ENCODE measurements at places on chromosomes 2 and 18.

GRCh38 chr2:60948161-60948560, 66.8 kb downstream of the REL start:
- DNase-seq = no peak

- DNase-seq = no peak
Observed at GRCh38 chr2:9110346-9110884, 96.2 kb upstream of the ASAP2 start.

DNA sequence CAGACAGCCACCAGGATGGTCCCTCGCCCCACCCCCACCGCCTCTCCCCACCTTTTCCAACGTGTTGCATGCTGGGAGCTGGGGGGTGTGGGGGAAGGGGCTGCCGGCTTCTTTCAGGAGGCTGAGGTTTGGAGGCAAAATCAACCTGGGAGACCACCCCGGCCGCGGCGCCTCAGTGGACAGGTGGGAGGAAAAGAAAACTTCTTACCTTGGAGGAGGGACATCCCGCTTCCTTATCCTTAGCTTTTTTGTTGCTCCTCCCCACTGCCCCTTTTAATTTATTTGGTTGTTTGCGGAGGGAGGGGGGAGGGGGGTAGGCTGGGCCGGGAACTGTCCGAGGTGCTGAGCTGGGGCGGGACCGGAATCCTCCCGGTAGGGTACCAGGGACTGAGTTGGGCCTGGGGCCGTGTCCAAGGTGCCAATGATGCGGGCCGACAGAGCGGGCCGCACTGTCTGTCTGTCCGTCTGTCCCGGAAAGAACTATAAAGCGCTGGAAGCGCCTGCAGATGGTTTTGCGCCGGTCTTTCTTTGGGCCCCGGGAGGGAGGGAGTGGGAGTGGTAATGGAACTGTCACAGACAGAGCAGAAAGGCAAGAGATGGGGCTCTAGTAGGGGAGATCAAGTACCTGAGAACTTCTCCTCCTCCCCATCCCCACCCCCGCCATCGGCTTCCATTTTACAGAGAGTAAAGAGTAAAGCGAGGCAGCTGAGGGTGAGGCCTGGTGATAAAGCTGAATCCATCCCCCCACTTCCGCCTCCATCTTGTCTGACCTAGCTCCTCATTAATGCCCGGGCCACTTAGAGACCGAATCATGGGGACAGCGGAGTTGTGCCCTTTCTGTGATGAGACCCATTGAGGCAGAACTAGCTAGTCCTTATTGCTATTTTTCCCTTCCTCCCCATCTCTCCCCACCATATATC, 2.4 kb downstream of the CDK5R2 start:
- peak; percentile 53 for DNase-seq

GRCh38 chr18:55264108-55264507, 304.8 kb upstream of the CCDC68 start:
- no peak for DNase-seq

DNA sequence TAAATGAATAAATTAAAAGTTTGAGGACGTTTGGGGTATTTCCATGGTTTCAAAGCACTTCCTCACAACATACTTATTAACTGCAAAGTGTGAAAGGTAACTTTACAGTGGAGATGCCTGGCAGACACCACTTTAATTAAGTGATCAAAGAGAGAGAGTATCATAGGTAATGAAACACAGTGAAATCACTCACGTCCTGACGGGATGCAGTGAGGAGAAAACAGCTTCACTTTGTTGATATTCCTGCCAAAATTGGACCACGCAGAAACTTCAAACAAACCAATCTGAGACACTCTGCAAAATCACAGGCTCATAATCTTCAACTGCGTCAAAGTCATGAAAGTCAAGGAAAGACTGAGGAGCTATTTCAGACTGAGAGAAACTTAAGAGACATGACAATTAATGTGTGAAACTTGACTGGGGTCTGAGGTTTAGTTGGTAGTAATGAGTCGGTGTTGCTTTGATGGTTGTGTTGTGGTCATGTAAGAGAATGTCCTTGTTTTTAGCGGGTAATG, 66.0 kb upstream of the ITGB6 start:
- no peak for DNase-seq

GRCh38 chr2:175111200-175111657, 56.8 kb downstream of the ATF2 start:
- no peak for DNase-seq

DNA sequence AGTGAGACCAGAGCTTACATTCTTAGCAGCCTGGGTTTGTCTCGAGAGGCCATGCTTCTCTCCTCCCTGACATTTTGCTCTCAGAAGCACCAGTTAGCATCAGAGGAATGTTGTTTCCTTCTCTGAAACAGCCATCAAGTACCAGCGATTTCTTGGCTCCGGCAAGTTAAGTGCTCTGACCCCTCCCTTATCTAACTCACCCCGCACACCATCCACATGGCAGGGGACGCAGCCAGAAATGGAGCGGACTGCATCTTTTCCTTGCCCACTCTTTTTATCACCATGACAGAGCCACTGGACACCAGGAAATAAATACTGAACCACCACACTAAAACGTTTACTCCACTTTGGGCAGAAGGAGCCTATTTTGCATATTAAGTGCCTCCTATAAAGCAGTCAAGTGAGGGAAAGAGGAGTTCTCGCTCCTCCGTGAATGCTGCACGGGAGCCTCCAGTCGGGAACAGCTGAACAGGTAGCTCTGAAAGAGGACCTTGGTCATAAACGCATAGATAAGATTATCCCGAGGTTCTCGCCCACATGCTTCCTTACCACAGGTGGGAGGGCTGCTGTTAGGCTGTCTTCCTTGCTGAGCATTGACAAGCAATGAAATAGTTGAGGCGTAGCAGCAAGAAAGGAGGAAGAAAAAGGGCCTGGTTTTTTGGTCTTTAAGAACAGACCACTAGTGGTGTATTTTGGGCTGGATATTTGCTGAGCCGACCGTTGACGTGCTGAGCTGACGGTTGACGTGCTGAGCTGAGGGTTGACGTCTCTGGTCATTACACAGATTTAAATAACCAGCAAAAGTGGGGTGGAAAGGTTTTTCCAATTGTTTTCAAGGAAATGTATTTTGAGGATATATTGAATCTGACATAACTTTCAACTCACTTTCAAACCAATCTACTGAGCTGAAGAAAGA, 71.4 kb upstream of the ITGB6 start:
- DNase-seq = no peak

DNA sequence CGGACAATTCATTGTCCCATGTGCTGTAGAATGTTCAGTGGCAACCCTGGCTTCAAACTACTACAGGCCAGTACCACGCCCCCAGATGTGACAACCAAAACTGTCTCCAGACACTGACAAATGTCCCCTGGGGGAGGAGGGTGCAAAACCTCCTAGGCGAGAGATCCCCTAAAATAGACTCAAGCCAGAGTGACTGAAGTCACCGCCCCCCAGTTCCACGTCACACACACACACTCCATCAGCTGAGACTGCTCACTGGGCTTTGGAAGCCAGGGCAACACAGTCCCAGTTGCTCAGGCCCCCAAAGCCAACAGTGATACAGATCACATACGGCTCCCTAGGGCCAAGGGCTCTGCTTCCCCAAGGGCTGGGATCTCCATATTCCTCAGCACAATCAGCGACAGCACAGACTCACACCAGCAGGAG, 19.1 kb downstream of the HDAC4 start:
- peak; percentile 62 for DNase-seq

GRCh38 chr2:108923019-108923700, 65.9 kb downstream of the EDAR start:
- no peak for DNase-seq

GRCh38 chr2:128424406-128425171, 105.9 kb upstream of the HS6ST1 start:
- DNase-seq = no peak

DNA sequence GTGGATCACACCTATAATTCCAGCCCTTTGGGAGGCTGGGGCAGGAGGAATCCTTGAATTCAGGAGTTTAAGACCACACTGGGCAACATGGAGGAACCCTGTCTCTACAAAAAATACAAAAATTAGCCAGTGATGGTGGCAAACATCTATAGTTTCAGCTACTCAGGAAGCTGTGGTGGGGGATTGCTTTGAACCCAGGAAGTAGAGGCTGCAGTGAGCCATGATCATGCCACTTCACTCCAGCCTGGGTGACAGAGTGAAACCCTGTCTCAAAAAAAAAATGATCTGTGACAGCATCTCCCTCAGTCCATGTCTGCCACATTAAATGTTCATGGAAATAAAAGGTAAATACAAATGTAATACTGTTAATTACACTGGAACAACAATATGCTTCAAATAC, 121.4 kb upstream of the COL5A2 start:
- no peak for DNase-seq

Measured in stimulated activated CD8-positive, alpha-beta memory T cell treated with anti-CD3 and anti-CD28 coated beads, Interleukin-4, amount 100 ng/mL, for 48 hours (primary cell).